ENCODE measurements at places on chromosomes 3 and 15. TPM values are rescaled to one million over a fixed set of nuclear protein-coding genes. Genes with fewer than 3 reads are reported as not detected.

The MUC13 gene
- not detected for total RNA-seq

The ATP13A4 gene
- total RNA-seq: 2.9 TPM

The GATA2 gene
- 6.4 TPM for total RNA-seq

The NPRL2 gene
- 19.1 TPM for total RNA-seq

The THAP10 gene
- total RNA-seq: 3.6 TPM
